ENCODE measurements at places on chromosomes 12 and 14. TPM values are rescaled to one million over a fixed set of nuclear protein-coding genes. Genes with fewer than 3 reads are reported as not detected.

DNA sequence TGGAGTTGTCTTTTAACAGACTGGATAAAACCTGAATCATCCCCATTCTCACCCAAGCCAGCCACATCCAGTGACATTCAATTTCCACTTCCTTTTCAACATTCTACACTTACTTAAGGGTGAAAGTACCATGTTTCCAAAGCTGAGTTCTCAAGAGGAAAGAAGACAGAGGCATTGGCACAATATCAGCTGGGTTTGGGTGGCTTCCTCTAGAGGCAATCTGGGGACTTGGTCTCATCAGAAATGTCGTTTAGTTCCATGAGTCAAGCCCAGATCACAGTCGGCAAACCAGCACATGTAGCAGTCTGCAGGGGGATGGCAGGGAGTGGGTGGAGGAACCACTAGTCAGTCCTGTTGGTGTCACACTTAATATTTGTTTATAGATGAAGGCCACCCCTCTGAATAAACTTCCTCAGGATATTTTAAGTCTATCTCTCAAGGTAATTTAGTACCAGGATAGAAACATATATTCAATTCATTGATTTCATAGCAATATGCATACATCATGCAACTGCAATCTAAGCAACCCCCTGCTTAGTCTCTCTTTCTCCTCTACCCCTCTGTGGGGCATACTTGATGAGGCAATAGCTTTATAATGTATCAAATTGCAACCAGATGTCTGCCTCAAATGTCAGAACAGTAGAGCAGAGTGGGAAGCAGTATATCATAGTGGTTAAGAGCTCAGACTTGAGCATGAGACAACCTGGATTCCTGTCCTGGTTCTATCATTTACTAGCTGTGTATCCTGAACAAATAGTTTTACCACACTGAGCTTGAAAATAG is 3.0 kb downstream of the SRRM4 start:
- no peaks in the 10 kb centered on the region for H3K4me1 ChIP-seq
- H3K27me3 ChIP-seq: peaks cover 38% of the 10 kb centered on the region
- DNase-seq: no peak
- H3K27ac ChIP-seq: no peak overlapping the region
- no peaks in the 10 kb centered on the region for H3K36me3 ChIP-seq

- H3K27ac ChIP-seq: no peak overlapping the region
- no peak for DNase-seq
- no peak overlapping the region for H3K4me3 ChIP-seq
Observed at GRCh38 chr12:60059180-60059579, 463.4 kb downstream of the SLC16A7 start.

DNA sequence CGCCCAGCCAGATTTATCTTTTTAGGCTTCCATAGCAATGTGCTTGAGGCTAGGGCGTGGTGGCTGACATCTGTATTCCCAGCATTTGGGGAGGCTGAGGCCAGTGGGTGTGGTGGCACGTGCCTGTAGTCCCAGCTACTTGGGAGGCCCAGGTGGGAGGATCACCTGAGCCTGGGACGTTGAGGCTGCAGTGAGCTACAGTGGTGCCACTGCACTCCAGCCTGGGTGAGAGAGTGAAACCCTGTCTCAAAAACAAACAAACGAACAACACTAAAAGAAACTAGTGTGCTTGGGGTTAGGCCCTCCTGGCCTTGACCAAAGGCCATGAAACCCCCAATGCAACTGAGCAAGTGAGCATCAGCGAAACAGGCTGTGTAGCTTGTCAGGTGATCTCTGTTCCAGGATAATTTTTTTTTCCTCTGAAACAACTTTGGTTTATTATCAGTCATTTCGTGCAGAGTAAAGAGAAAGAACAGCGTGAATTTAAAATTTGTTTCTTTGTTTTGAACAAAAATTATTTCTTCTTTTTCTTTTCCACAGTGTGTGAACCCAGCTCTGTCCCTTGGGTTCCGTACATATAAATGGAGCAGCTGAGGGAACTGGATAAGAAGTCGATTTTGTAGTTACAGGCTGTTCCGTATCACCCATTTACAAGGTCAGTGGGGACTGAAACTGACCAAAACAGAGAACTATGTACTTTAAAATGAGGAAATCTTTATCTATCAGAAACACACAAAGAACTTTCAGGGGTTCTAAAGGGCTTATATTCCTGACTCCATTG is 8.8 kb upstream of the TUBA1C start:
- no peak for DNase-seq
- H3K27me3 ChIP-seq: no peaks in the 10 kb centered on the region

Gene C12orf60
- total RNA-seq: not detected

Gene GZMH
- not detected for total RNA-seq

DNA sequence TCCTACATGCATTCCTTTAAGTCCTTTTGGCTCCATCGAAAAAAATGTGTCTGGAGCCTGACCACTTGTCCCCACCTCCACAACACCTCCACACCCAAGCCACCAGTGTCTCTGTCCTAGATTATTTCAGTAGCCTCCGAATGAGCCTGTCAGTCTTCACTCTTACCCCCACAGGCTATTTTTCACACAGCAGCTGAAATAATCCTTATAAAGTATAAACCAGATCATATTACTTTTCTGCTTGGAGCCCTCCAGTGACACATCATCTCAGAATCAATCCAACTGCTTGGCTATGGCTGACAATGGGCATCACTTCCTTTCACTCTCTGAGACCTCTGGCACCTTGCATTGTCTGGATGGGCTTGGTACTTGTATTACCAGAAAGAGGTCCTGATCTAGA is 44.9 kb downstream of the BBS10 start:
- H3K4me3 ChIP-seq: no peak overlapping the region
- no peak overlapping the region for H3K27ac ChIP-seq
- no peaks in the 10 kb centered on the region for H3K27me3 ChIP-seq
- no peaks in the 10 kb centered on the region for H3K36me3 ChIP-seq
- no peak for DNase-seq
- no peaks in the 10 kb centered on the region for H3K4me1 ChIP-seq

DNA sequence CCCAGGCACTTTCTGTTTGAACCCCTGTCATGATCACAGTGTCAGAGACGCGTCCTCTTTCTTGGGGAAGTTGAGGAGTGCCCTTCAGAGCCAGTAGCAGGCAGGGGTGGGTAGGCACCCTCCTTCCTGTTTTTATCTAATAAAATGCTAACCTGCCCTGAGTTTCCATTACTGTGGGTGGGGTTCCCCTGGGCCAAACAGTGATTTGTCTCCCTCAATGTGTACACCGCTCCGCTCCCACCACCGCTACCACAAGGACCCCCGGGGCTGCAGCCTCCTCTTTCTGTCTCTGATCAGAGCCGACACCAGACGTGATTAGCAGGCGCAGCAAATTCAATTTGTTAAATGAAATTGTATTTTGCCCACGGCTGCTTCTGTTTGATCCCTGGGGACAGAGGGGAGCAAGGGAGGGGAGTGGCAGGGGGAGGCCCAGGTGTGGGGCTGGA is 5.1 kb downstream of the SHMT2 start:
- no peak overlapping the region for H3K4me3 ChIP-seq
- H3K4me1 ChIP-seq: peaks cover 66% of the 10 kb centered on the region
- peak overlapping the region; percentile 23 for H3K27ac ChIP-seq
- H3K27me3 ChIP-seq: peaks cover 30% of the 10 kb centered on the region

DNA sequence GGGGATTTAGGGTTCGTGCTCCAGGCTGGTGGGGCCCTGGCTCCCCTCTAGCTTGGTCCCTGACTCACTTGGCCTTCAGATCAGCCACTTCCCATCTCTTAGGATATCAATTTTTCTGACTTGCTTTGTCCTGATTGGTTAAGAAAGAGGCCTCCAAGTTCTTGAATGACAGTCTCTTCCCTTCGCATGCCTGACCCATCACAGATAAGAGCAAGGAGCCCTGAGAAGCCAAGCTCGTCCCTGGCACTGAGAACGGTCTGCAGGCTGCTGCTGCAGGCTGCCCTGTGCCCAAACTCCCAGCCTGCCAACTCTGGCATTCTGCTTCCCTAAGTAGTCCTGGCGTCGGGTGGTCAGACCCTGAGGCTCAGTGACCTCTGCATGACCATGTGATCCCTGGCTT is 794 bp upstream of the LRTM2 start:
- H3K4me1 ChIP-seq: no peaks in the 10 kb centered on the region
- no peak overlapping the region for H3K27ac ChIP-seq
- H3K27me3 ChIP-seq: peaks cover 34% of the 10 kb centered on the region

GRCh38 chr12:75805905-75806304 is 225.7 kb downstream of the PHLDA1 start:
- no peak overlapping the region for H3K27ac ChIP-seq
- H3K36me3 ChIP-seq: no peaks in the 10 kb centered on the region
- no peak for DNase-seq
- no peaks in the 10 kb centered on the region for H3K4me1 ChIP-seq
- H3K4me3 ChIP-seq: no peak overlapping the region
- no peaks in the 10 kb centered on the region for H3K27me3 ChIP-seq

Gene NR1H4
- not detected for total RNA-seq

GRCh38 chr14:90060965-90061684 is 669 bp upstream of the KCNK13 start:
- peak overlapping the region; percentile 43 for H3K4me3 ChIP-seq
- no peak for DNase-seq
- no peak overlapping the region for H3K27ac ChIP-seq
- peaks cover 32% of the 10 kb centered on the region for H3K4me1 ChIP-seq
- no peaks in the 10 kb centered on the region for H3K36me3 ChIP-seq
- peaks cover 93% of the 10 kb centered on the region for H3K27me3 ChIP-seq

Gene SRRM4
- 2.6 TPM for total RNA-seq

GRCh38 chr12:1820191-1820895 is at the start of gene LRTM2:
LRTM2 (plus strand) TSS chr12:1820565; CDS start chr12:1828149, 7,584 bp downstream.
- H3K4me1 ChIP-seq: no peaks in the 10 kb centered on the region
- no peaks in the 10 kb centered on the region for H3K36me3 ChIP-seq
- DNase-seq: no peak
- H3K4me3 ChIP-seq: no peak within 1 kb of the TSS

- no peaks in the 10 kb centered on the region for H3K36me3 ChIP-seq
- H3K4me3 ChIP-seq: no peak overlapping the region
- DNase-seq: peak; percentile 52
- no peaks in the 10 kb centered on the region for H3K27me3 ChIP-seq
Observed at GRCh38 chr12:7959701-7960121, 23.7 kb upstream of the SLC2A3 start.

DNA sequence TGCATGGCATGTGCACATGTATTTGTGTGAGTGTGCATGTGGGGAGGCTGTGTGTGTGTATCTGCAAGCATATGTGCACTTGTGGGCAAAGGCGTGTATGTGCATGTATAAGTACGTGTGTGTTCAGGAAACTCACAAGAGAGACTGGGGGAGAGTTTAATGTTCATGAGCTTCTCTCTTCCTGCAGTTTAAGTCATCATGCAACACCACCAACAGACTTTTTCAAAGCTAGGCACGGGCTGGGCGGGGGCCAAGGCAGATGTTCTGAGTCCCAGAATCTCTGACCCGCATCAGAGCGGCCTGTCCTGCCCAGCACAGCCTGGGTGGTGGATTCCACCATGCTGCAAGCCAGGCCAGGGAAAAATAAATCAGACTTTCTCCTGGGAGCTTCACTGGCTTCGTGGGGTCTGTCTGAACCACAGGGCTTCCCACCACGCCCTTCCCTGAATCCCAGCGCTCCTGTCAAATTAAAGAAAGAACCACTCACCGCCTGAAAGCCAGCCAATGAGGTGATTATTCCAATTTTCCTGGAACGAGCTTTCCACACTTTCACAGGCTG is 75.7 kb downstream of the PITPNM2 start:
- H3K4me1 ChIP-seq: peaks cover 36% of the 10 kb centered on the region
- no peaks in the 10 kb centered on the region for H3K36me3 ChIP-seq
- H3K27me3 ChIP-seq: no peaks in the 10 kb centered on the region
- DNase-seq: no peak
- no peak overlapping the region for H3K4me3 ChIP-seq

Gene CD163
- 52.5 TPM for total RNA-seq
